ENCODE measurements at places on chromosomes 13 and 19.

GRCh38 chr19:50906217-50906616 is 5.0 kb downstream of the KLK4 start:
- DNase-seq, result no peak

DNA sequence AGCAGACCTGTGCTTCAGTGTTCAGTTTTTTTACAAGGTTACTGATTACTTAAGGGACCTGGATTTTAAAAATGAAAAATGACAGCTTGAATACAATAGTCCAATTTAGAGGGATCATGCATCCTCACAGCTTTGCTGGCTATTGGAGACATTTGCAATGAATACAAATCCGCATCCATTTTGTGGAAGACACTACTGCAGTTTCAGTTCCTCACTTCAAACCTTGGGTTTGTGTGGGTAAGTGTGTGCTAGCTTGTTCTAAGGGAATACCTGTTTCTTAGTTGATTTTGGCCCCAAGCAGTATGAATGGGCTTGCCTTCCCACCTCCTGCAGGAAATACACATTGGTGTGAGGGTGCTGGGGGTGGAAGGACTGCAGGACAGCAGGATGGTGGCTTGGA is 222.4 kb downstream of the OLFM4 start:
- DNase-seq, result no peak

- DNase-seq, result no peak
Observed at GRCh38 chr13:106996867-106997618, 429.1 kb upstream of the ARGLU1 start.

GRCh38 chr13:64305246-64305645 is 2889.6 kb upstream of the PCDH20 start:
- DNase-seq, result peak; percentile 1

- no peak for DNase-seq
Observed at GRCh38 chr13:20582026-20582425, 15.1 kb downstream of the IFT88 start.

- no peak for DNase-seq
Observed at GRCh38 chr19:7191946-7192691, 102.1 kb downstream of the INSR start.

DNA sequence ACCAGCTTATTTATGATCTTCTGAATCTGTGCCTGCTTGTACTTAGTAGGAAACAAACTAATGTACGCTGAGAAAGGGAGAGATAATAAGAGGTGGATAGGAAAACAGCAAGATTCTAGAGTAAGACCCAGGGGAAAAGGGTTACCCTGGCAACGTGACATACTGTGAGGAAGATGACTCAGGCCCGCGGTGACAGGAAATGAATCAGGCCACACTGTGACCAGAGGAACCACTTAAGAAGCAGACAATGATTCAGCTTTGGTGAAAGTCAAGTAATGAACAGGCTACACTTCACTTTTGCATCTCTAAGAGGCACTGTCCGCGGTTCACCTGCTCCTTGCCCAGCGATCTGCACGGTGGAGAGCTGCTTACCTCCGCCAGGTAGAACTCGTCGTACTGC is 158.2 kb downstream of the NALCN start:
- DNase-seq, result peak; percentile 87

DNA sequence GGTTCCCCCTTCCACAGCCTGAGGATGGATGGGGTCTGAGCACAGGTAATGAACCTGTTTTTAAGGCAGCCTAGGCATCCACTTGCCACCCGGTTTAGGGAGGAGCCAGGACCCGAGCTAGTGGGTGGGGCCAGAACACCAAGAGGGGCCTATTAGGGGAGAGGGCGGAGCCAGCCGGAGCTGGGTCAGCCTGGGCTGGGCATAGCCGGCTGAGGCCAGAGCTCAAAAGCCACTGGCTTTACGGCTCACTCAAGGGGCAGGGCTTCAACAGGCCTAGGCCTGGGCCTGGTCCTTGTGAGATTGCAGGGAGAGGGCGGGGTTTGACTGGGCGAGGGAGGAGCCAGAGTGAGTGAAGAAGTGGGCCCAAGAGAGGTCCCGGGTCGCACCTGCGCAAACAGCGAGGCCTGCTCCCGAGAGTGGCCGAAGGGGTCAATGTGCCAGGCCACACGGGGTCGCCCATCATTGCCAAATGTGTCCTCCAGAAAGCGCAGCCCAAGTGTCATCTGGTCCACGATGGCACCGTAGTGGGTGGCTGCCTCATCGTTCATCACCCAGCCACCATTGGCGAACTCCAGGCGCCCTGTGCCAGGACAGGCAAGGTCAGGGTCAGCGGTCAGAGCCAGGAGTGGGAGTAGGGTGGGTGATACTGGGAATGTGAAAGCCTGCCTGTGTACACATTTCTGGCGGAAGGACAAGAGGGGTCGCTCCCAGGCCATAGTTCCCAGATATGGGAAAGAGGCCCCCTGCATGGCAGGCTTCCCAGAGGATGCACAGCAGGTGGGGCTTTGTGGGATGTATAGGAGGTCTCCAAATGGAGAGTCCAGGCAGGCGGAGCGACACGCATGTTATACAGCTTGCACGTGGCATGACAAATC is 1.9 kb downstream of the MAN2B1 start:
- no peak for DNase-seq

DNA sequence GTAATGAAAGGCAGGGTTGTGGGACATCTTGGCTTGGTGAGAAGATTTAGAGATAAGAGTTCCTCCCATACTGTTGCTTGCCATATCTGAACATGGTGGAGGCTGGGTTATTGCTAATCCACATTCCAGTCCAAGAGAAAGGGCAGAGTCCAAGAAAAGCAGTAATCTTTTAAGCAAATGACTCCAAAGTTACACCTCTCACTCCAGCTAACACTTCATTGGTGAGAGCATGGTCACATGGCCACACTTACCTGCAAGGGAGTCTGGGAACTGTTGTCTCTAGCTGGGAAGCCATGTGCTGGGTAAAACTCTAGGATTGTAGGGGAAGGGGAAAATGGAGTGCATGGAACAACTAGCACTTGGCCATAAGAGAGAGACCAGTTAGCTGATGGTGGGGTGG is 5.6 kb downstream of the C19orf81 start:
- no peak for DNase-seq

GRCh38 chr13:38283346-38283745 is 66.3 kb upstream of the UFM1 start:
- no peak for DNase-seq

GRCh38 chr19:48418317-48419064 is 25.0 kb downstream of the GRIN2D start:
- peak; percentile 41 for DNase-seq

GRCh38 chr19:50844296-50844935 is 10.3 kb upstream of the KLK3 start:
- no peak for DNase-seq

- peak; percentile 85 for DNase-seq
Observed at GRCh38 chr13:45367358-45367757, 26.4 kb upstream of the TPT1 start.

DNA sequence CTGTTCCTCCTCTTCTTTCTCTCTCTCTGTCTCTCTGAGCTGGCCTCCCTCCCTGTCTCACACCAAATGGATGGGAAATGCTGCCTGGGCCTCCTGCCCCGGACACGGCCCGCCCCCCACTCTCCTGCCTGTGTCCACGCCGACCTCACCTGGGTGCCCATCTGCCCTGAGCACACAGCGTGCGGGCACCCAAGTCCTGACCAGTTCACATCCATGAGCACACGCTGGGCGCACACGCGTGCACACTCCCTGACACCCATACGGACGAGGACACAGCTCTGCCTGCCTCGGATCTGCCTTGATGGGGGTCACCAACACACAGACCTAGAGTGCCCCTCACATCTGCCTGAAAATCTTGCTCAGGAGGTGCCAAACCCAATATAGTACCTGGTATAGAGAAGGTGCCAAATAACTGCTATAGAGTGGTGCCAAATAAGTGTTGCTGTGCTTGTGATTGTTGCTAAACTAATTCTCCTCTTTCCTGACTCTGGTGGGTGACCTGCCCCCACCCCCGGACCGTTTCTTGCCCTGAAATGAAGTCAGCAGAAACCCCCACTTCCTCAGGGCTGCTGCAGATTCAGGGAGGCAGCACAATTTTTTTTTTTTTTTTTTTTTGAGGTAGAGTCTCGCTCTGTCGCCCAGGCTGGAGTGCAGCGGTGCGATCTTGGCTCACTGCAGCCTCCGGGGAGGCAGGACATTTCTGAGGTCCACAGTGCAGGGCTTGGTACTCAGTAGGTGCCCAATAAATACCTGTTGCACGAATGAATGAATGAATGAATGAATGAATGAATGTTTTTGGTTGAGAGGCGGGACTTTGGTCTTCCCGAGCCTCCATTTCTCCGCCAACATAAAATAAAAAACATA is 4.6 kb downstream of the NFIC start:
- no peak for DNase-seq

GRCh38 chr19:30690935-30691818 is 319.0 kb downstream of the ZNF536 start:
- DNase-seq, result no peak

GRCh38 chr13:65600702-65601101 is 1629.4 kb downstream of the PCDH9 start:
- DNase-seq, result no peak

DNA sequence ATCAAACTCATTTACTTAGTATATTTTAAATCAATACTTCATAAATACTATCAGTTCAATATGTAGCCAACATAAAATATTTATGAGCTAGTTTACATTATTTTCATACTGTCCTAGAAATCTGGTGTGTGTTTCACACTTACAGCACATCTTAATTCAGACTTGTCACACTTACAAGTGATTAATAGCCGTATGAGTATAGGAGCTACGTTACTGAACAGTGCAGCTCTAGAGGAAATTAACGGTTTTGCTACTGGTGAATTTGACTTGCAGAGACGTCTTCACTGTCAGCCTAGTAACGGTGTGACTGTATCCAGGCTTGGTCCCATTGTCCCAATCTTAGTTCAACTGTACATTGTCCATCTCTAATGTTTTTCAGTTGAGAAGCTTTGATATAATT is 33.7 kb upstream of the POSTN start:
- DNase-seq, result no peak

DNA sequence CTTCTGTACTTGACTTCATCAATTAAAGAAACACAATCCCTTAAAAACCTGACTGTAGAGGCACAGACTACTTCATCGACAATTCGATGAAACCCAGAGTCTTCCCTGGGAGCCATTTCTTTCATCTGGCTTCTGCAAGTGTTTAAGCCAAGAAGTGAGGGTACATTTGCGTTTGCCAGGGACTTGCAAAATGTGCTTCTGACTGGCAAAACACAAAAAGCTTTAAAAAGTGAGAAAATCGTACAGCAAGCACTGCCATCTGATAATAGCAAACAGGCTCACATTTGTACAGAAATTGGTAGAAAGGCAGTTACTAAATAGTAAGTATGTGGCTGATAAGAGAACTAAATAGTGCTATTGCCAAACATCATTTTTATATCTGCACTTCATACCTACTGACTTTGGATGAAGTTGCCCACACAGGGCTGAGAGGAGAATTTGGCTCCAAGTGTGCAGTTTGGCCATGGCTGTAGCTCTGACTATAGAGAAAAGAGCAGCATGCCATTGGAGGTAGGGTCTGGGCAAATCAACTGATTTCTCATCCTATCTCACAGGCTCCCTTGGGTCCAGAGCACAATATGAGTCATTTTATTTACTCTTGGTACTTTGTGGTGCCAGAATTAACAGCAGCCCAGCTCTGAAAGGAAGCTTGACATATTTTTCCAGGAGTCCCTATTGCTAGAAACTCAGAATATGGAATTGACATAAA is 358.1 kb downstream of the OXGR1 start:
- DNase-seq, result peak; percentile 50

DNA sequence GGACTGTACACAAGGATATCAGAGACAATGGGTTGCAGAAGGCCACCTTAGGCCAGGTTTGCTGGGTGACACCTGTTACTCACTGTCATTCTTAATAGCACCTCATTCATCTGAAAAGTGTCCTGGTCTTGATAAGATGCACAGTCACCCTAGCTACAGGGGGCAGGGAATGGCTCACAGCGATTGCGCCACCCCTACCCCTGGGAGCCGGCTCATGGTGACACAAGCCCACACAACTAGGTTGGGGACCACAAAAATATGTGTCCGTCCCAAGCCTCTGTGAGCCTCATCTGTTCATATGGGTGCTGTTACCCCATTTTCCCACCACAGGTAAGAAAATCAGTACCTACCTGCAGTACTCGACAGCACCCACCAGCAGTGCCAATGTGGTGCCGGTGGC is 23.4 kb downstream of the MED26 start:
- no peak for DNase-seq

- DNase-seq, result no peak
Observed at GRCh38 chr19:41528106-41528505, 47.9 kb upstream of the CEACAM21 start.

DNA sequence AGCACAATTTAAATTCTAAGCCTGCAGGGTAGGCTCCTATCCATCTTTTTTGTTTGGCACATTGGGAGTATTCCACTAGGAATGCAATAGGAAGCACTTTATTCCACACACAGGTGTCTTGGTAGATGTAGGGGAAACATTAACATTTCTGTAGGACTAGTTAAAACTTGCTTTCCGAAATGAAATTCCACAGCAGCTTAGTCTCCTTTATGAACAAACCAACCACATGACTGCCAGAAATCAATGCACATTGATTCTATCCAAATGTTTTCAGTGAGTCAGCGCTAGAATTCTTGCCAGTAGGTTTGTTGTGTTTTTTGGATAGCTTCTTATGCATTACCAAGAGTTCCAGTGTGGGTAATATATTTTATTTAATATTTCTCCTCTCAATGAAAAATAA is 207.9 kb upstream of the CSNK1A1L start:
- DNase-seq, result peak; percentile 87

- DNase-seq, result no peak
Observed at GRCh38 chr13:73201626-73202025, 142.8 kb downstream of the KLF5 start.

DNA sequence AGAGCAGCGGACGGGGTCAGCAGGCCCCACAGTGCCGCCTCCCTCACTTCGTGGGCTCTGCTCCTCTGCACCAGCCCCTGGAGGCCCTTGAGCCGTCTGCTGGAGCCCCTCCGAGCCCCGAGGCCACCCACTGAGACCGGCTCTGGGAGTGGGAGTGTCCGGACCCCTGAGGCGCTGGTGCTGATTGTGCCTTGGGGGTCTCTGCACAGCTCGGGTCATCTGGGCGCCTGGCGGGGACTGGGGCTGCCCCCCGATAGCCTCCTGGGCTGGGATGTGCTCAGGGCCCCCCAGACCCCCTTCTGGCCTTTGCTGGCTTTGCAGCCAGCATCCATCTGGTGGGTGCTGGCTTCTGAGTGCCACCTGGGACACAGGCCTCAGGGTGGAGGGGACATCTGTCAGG is 15.4 kb downstream of the CBARP start:
- no peak for DNase-seq

- DNase-seq, result peak; percentile 90
Observed at GRCh38 chr13:29520671-29521070, 74.8 kb downstream of the SLC7A1 start.

- DNase-seq, result no peak
Observed at GRCh38 chr13:24460256-24460655, 52.3 kb downstream of the PARP4 start.

GRCh38 chr13:25110956-25111584 is 15.1 kb downstream of the PABPC3 start:
- DNase-seq, result peak; percentile 16

DNA sequence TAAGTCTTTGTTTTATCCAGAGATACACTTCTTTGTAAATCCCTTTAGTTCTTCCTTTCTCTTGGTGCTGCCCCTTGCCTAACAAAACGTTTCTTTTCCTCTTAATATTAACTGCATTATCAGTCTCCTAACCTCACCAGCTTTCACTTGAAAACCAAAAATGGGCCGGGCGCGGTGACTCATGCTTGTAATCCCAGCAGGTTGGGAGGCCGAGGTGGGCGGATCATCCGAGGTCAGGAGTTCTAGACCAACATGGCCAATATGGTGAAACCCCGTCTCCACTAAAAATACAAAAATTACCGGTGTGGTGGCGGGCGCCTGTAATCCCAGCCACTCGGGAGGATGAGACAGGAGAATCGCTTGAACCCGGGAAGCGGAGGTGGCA is 329.8 kb upstream of the MIR17HG start:
- DNase-seq, result no peak

All from astrocyte of the hippocampus (primary cell).